Non-pigmented ciliary epithelial cell (primary cell): ENCODE measurements at places on chromosomes 7 and 10.

- DNase-seq: no peak
Observed at GRCh38 chr7:66306243-66306642, 101.1 kb downstream of the TPST1 start.

DNA sequence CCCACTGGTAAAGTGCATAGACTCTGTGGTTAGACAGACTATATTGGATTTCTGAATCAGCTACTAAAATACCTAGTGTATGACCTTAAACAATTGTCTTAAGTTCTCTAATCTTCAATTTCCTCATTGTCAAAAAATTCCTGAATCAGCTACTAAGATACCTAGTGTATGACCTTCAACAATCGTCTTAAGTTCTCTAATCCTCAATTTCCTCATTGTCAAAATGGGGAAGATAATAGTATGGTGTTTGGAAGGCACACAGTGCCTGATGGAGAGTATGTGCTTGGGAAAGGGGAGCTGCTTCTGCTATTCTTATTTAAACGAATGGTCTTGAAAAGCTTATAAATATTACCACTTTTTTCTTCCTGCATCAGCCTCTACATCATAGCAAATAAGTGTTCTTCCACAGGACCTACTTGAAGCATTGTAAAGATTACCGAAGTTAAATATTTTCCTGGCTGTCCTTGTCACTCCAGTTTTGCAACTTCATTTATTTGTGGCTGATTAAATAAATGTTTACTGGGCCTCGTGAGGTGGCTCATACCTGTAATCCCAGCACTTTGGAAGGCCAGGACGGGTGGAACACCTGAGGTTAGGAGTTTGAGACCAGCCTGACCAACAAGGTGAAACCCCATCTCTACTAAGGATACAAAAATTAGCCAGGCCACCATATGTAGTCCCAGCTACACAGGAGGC lies 64.4 kb upstream of the ITGA8 start:
- DNase-seq: no peak

GRCh38 chr7:136312592-136312991 lies 335.4 kb upstream of the MTPN start:
- DNase-seq: no peak

GRCh38 chr10:27998178-27998953 lies 513 bp downstream of the ODAD2 start:
- DNase-seq: no peak

DNA sequence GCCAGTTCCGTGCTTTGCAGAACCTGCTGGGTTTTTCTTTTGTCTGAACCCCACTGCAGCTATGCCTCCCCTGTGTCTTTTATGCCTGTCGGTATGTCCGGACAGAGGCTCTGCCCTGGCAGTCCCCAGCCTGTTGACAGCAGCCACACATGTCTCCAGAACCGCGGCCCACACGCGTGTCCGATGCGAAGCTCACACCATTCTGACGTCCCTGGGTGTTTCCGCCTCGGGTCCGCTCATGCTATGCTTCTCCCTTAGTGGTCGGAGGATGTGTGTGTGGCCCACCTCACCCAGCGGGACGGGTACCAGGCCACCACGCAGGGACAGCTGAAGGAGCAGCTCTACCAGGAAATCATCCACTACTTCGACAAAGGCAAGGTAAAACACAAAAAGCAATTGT lies 164.6 kb upstream of the NPS start:
- no peak for DNase-seq

DNA sequence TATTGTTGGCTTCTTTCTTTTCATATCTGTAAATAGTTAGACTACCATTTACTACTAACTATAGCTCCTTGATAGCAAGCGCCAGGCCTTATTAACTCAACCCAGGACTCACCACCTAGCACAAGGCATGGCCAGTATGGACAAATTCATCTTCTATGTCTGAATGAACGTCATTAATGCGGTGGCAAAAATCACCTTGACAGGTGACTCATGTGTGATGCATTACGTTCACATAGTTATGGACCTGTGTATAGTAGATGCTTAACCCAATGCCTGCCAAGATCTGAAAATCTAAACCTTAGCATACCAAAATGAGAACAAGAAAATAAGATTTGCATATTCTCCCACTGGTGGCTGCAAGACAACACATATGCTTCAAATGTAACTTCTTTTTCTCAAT lies 300.8 kb downstream of the PARD3 start:
- DNase-seq: no peak

GRCh38 chr7:50304129-50304910 lies at the start of gene IKZF1:
IKZF1 (plus strand) TSS chr7:50304716; CDS start chr7:50319062, 14,346 bp downstream.
- DNase-seq: no peak

DNA sequence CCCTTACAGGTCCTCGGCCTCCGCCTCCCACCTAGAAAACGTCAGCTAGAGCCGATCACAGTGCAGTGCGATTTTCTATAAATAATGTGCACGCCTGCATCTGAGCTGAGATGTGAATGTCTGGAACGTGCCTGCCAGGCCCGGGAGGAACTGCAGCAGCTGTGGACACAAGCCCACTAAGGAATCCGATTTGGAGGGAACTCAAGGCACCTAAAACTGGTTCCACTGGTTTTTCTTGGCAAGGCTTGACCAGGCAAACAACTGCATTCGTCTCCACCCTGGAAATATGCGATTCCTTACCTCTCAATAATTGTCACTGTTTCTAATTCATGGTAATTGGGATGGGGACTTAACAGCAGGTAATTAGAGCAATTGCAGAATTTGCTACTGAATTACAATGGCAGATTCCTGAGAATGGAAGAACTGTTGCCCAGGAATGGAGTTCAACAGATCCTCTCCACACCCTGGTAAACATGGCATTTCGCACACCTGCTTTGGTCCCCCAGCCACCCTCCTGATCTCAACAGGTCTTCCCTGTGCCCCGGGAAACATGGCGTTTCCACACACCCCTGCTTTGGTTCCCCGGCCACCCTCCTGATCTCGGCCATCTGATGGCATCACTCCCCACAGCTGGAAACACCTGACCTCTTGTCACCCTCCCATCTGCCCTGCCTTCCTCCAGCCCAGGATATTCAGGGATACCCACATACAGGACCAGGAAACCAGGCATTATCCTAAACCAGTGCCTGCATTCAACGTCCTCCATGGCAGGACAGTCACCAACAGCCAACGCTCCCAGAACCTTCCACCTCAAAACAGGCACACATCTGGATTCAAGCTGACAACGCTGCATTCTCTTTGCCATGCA lies 76.0 kb downstream of the DIP2C start:
- no peak for DNase-seq

- no peak for DNase-seq
Observed at GRCh38 chr7:151023232-151023631, 1.1 kb downstream of the ATG9B start.

GRCh38 chr7:36860681-36861080 lies 136.4 kb upstream of the AOAH start:
- no peak for DNase-seq

- no peak for DNase-seq
Observed at GRCh38 chr7:5349437-5350173, 66.9 kb downstream of the SLC29A4 start.

DNA sequence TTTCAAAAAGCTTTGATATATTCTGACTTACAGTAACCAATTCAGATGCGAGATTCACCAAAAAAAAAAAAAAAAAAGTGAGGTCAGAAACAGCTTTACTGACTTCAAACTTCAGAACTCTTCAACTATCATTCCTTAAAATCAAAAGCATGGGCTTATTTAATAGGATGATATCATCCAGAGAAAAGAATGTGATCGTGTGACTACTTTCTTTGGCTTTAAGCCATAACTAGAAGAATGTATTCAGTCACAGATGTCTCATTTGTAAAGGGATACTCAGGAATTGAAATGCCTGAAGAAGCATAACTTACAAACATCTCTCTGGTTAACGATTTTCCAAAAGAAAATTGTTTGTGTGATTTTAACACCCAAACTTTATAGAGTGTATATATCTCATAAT lies 11.5 kb downstream of the TPK1 start:
- DNase-seq: peak; percentile 58

GRCh38 chr7:80622541-80622940 lies 15.9 kb upstream of the CD36 start:
- DNase-seq: no peak

DNA sequence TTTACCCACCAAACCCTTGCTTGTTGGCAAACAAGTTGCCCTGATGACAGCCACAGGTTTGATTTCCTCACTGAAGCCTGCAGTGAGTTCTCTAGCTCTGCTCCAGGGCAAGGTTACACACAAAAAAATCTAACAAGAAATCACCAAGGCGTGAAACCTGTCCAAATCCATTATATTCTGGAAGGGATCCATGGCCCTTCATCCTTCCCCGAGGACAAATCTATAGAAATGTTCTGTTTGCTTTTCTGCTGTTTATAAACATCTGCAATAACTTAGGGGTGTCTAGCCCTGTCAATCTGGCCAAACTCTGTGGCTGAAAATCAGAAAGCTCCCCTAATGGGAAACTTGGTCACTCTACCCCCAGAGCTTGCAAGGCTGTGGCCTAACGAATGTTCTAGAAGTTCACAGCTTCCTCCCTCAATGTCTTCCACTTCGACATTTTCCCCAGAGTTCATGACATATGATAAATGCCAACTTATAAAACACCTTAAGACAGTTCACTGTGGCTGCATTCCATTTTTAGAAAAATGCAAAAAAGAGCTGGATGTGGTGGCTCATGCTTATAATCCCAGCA lies 164.5 kb downstream of the PRPF18 start:
- no peak for DNase-seq

- no peak for DNase-seq
Observed at GRCh38 chr7:150367677-150368095, 936 bp upstream of the REPIN1 start.

GRCh38 chr7:99314504-99314903 lies 11.2 kb upstream of the ARPC1A start:
- DNase-seq: no peak

DNA sequence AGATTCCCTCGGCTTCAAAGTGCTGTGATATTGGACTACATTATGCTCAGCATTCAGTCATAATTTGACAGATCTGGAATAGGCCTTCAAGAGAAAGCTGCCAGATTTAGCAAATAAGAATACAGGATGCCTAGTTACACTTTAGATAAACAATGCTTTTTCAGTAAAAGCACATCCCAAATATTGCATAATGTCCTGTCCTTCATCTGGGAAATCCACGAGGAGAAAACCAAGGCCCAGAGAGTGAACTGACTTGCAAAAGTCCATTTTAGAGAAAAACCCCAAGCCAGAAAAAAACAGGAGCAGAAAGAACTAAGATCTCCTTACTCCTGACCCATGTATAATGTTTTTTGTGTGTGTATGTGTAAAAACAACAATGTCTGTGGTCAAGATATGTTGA lies 12.0 kb upstream of the BLNK start:
- no peak for DNase-seq

DNA sequence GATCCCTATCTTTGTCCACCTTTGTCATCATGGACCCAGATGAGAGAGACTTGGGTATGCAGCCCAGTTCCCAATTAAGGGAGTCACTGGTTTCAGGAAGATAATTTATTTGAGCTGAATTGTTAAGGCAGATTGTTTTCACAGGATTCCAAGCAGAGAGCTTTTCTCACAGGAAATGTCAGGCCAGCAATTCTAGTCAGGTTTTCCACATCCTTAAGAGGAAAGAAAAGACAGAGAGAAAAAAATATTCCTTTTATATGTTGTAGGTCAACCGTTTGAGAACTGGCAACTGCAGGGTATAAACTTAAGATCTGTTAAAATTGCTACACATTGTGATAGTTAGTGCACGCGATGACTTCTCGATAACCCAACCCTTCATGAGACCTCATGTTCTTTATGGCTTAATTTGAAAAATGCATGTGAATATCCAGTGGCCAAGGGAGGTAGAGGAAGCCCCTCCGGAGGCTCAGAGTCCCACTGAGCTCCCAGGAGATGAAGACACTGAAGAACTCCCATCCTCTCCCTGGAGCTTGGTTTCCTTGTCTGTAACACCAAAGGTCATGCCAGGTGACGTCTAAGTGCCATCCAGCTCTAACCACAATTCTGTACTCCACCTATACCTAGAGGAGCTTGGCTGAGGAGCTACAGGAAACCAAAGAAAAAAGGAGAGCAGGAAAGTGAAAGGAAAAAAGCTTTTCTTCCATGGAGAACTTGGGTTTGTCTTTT lies 45.6 kb downstream of the MINDY4 start:
- DNase-seq: no peak

- no peak for DNase-seq
Observed at GRCh38 chr10:105843786-105844185, 1202.7 kb downstream of the SORCS3 start.

- no peak for DNase-seq
Observed at GRCh38 chr10:110779489-110779888, 92.2 kb upstream of the PDCD4 start.

GRCh38 chr10:70906953-70907636 lies 18.7 kb upstream of the PCBD1 start:
- no peak for DNase-seq

DNA sequence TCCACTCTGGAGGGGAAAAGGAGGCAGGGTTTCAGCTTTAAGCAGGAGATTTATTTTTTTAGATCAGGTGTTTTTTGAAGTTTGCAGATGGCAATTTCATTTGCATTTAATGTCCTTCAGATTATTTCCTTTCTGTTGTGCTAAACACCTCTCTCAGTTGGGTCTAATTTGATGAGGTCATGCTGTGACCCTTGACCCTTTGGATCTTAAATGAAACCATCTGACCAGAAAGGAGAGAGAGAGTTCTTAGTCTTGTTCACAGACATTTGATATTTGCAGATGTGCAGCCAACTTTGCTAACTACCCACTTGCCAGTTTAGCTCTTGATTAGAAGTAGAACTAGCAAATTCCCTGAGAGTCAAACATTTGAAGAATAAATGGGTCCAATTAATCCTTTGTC lies 101.5 kb upstream of the RAB11FIP2 start:
- no peak for DNase-seq

GRCh38 chr7:73308074-73308664 lies 457 bp downstream of the NSUN5 start:
- DNase-seq: no peak

DNA sequence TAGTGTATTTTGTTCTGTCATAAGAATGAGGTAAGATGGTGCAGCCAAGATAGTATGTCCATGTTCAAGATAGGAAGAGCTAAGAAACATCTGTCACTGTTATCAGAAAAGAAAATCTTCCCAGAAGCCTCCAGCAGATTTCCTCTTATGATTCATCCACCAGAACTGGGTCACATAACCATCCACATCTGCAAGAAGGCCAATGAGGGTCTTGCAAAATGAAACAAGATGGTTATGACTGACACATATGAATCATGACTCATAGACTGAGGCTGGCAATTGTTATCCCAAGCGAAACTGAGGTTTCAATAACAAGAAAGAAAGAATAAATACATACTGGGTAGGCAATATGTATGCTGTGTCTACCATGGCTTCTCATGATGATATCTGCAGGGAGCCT lies 30.3 kb downstream of the CCNJ start:
- peak; percentile 74 for DNase-seq

- DNase-seq: no peak
Observed at GRCh38 chr10:114603948-114604347, 54.1 kb downstream of the ABLIM1 start.
